ENCODE measurements at places on chromosomes 13 and 19.

- no peak for DNase-seq
Observed at GRCh38 chr19:51572410-51572809, 1.3 kb downstream of the ZNF175 start.

DNA sequence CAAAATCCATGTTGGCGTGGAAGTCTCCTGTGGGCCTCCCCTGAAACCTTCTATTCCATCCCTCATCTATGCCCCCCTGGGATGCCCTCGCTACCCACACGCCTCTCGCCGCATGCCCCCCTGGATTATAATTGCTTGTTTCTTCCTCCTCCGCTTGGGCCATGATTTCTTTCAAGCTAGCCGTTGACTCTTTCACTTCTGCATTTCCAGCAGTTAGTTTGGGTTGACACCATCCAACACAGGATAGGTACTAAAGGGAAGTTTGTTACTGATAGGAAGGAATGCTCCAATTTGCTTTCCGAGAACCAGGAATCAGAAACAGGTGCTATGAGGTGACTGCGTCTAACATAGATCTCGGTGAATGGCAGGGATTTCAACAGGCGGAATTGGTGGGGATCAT is 7.7 kb upstream of the SLC25A15 start:
- DNase-seq, result no peak

GRCh38 chr13:107600971-107601370 is 614.4 kb downstream of the LIG4 start:
- no peak for DNase-seq

DNA sequence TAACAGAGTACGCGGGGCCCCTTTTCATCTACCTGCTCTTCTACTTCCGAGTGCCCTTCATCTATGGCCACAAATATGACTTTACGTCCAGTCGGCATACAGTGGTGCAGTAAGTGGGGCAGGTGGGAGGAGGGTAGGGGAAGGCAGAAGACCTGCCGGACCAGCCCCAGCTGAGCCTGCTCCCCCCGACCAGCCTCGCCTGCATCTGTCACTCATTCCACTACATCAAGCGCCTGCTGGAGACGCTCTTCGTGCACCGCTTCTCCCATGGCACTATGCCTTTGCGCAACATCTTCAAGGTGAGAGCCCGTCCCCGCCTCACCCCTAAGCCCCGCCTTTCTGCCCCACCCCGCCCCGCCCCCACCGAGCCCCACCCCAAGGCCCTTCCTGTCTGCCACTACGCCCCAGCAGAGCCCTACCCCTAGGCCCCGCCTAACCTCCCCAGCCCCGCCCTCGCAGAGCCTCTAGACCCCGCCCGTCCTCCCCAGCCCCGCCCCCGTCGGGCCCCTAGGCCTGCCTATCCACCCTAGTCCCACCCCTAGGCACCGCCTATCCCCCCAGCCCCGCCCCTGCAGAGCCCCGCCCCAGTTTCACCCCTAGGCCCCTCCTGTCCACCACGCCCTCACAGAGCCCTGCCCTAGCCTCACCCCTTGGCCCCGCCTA is 7.7 kb downstream of the NDUFB7 start:
- peak; percentile 77 for DNase-seq

DNA sequence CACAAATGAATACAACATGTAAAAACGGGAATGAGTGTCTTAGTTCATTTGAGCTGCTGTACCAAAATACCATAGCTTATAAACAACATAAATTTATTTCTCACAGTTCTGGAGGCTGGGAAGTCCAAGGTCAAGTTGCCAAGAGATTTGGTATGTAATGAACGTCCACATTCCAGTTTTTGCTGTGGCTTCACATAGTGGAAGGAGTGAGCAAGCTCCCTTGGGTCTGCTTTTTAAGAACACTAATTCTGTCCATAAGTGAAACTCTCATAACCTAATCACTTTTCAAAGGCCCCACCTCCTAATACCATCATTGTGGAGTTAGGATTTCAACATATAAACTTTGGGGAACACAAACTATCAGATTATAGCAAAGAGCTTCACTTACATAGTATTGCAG is 1189.6 kb downstream of the PCDH9 start:
- no peak for DNase-seq

- DNase-seq, result peak; percentile 94
Observed at GRCh38 chr19:18097217-18097992, at the start of gene MAST3. Gene MAST3 (plus strand): TSS chr19:18097778. CDS start chr19:18097793, 15 bp downstream.

DNA sequence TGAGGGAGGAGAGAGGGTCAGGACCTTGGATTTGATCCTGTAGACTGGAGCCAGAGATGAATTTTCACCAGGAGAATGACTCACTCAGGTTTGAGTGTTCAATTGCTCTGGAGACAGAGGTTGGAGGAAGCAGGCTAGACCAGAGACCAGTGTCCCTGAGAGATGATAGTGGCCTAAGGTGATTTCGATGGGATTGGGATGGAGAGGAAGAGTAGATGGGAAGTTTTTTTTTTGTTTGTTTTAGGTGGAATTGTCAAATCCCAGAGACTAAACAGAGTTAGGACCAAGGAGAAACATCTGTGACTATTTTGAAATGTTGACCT is 2.3 kb downstream of the CEBPG start:
- DNase-seq, result no peak

GRCh38 chr19:47650700-47651099 is 41.8 kb downstream of the BICRA start:
- DNase-seq, result no peak

- DNase-seq, result no peak
Observed at GRCh38 chr13:75934889-75935288, 298.8 kb downstream of the LMO7 start.

- DNase-seq, result no peak
Observed at GRCh38 chr13:41782086-41782485, 178.8 kb downstream of the VWA8 start.

DNA sequence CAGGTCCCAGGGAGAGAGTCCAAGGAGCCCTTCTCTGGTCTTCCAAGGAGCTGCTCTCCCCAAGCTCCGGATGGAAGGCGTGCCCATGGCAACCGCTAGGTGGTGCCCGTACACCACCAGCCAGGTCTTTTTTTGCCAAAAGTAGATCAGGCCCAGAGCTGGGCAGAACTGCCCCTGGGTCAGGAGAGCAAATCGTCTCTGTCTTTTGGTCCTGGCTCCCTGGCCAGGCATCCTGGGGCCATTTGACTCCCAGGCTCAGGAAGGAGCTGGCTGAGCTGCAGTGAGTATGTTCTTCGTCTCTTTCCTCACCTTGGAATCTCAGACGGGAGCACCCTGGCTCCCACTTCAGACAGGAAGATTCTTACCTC is 24.6 kb upstream of the BCL3 start:
- DNase-seq, result peak; percentile 62

GRCh38 chr19:14248578-14249011 is 42.6 kb upstream of the ADGRL1 start:
- DNase-seq, result no peak

- DNase-seq, result no peak
Observed at GRCh38 chr19:8567522-8568172, 9.6 kb downstream of the MYO1F start.

DNA sequence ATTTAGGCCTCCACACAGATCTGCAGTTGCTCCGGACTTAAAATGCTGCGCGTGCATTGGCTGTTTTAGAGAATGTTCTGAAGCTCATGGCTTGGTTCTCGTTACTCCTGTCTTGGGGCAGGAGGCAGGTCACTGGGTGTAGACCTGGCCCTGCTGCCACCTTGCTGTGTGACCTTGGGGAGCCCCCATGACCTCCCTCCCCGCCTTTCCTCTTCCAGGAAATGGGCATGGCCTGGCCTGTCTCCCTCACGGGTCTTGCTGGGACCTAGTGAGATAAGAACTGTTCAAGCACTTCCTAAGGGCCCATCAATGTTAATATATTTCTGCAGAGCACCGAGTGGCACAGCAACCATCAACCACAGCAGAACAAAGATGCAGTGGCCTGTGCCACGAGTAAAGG is 49.4 kb downstream of the KLF2 start:
- no peak for DNase-seq

- DNase-seq, result peak; percentile 74
Observed at GRCh38 chr19:29623726-29624488, 17.8 kb downstream of the POP4 start.

DNA sequence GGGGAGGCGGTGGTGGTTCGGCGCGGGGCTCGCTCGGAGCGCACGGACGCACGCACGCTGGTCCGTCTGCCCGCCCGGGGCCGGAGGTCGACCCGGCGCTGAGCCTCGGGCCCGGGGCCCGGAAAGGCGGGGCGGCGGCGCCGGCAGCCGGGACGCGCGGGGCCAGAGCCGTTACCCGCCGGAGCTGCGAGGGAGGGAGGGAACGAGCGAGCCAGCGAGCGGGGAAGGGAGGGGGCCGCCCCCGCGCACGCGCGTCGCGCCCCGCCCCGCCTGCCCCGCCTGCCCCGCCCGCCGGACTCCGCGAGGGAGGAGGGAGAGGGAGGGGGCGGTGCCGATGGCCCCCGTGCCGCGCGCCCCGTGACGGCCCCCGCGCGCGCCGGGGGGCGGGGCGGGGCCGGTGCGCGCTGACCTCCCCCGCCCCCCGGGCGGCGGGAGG is 15.0 kb downstream of the CIC start:
- peak; percentile 79 for DNase-seq

DNA sequence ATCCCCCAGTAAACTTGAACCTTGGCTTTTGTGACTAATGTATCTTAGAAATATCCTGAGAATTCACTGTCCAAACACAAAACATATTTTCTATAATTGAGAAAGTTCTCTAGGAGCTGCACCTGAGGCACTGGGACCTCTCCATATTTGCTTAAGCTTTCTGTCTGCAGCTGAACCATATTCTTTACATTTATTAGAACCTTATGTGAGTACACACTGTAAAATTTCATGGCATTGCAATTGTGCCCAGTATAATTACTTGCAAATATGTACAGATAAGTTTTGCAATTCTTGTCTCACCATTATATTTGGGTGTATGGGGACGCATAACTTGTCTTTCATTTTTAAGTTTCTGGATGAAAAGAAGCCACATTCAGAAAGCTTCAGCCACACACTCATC is 280.7 kb upstream of the KLHL1 start:
- DNase-seq, result no peak

DNA sequence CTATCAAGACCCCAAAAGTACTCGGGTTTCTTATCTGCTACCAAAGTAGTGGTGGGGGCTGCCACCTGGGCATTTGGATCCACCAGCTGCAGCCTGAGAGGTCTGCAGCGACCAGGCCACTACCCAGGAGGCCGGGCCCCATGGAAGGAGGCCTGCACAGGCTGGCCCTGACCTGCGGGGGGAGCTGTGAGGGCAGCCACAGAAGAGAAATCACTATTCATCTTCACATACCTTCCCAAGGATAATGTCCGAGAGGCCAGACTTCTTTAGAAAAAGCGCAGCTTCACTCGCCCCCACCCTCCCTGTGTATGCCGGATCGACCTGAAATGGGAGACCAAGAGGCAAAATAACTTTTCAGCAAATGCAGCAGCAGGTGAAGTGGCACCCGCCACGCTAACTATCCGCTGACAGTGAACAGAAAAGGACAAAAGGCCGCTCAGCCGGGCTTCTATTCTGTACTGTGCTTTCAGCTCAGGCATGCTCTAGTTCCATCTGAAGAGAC is 30.1 kb downstream of the EPS15L1 start:
- no peak for DNase-seq

DNA sequence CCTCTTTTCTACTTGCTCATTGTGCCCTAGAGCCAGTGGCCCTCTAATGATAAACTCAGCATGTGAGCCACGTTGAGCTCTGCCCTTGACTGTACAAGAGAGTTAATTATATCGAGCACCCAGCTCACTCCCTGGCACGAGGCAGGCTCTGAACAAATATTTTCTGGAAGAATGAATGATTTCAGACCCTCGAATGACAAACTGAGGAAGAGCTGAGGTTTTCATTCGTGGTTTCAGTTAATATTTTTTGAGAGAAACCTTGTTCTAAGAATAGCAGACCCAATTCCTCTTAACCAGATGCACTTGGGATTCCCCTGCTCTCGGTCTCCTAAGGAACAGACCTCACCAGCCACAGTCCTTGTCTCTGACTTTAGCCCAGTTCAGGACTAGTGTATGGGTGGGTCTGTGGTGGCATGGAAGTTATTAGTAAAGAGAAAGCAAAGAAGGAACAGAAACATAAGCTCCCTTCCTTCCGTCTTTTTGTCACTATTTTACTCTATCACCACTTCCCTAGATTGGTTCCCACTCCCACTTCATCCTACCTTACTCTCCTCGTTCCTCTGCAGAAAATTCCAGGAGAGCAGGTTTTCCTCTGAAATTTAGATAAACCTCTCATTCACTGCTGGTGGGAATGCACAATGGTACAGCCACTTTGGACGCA is 22.1 kb upstream of the WDFY2 start:
- DNase-seq, result peak; percentile 24

DNA sequence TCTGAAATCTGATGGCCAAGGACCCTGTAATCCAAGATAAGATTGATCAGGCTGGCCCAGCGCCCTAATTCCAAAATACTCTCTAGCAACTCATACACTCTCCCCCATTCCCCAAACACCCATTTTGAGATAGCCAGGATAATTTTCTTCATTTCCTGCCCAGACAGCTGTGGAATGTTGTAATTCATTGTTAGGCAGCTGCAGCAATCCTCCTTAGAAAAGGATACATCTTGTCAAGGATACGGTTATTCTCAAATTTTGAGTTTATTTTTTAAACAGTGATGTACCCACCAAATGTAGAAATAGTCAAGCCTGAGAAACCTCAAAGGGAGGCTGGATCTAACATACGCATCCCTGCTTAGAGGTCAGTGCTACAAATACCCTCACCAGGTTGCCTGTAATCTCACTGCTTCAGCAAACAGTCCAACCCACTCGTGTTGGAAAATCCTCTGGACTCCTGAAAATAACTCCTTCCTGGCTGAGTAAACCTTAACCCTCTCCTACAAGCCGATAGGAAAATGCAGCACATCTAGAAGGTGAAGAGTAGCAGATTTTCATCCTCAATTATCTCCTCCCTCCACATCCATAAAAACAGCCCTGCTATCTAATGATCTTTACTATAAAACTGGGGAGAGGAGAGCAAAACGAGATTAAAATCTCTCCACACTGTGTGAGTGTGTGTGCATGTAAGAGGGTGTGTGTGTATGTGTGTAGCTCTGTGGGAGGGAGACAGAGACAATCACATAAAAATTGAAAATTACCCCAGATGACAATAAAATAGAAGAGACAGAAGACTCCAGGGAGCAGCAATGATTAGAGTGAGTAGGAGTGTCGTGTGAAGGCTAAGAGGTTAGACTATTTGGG is 683.1 kb downstream of the DIAPH3 start:
- DNase-seq, result no peak

GRCh38 chr13:40102854-40103253 is 447.4 kb downstream of the COG6 start:
- DNase-seq, result peak; percentile 89

GRCh38 chr13:41229356-41229755 is 34.0 kb downstream of the MTRF1 start:
- no peak for DNase-seq

DNA sequence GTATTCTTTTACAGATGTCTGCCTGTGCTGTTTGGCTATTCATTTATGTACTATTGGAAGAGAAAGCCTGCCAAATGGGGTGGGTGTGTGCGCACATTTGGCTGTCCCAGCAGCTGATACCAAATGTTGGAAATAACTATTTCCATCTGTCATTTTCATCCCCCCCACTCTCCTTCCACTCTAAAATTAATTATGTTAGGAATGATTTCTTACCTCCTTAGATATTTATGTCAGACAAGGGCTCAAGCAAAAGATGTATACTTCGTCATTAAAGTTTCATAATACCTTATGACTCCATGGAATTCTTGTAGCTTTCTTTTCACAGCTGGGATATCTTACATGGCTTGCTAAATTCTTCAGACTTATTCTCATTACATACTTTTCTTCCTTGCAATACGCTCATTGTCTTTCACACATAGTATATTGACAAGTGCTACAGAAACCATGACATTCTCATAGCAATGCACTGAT is 18.6 kb downstream of the ITM2B start:
- DNase-seq, result no peak

GRCh38 chr13:42148538-42148937 is 100.1 kb downstream of the DGKH start:
- DNase-seq, result no peak

- no peak for DNase-seq
Observed at GRCh38 chr13:78084401-78084800, 165.8 kb upstream of the EDNRB start.

Data from stimulated activated CD8-positive, alpha-beta memory T cell treated with anti-CD3 and anti-CD28 coated beads, Interleukin-15, amount 100 ng/mL, for 48 hours (primary cell).